ENCODE measurements at places on chromosomes 2 and 18.

DNA sequence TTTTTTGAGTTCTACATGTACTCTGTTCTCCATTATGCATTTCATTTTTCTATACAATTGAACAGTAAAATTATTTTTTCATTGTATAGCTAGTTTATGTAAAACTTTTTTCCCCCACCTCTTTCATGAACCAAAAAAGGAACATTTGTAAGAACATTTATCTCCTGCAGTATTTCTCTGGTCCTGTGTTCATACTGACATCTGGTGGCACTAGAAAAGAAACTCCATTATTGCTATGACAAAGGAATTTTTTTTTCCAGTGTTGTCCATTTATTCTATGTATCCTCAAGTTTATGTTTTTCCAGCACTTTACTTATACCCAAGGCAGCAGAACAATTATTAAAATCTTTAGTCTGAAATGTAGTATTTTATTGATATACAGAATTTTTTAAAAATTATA, 27.4 kb upstream of the CHAC2 start:
- DNase-seq, result no peak

DNA sequence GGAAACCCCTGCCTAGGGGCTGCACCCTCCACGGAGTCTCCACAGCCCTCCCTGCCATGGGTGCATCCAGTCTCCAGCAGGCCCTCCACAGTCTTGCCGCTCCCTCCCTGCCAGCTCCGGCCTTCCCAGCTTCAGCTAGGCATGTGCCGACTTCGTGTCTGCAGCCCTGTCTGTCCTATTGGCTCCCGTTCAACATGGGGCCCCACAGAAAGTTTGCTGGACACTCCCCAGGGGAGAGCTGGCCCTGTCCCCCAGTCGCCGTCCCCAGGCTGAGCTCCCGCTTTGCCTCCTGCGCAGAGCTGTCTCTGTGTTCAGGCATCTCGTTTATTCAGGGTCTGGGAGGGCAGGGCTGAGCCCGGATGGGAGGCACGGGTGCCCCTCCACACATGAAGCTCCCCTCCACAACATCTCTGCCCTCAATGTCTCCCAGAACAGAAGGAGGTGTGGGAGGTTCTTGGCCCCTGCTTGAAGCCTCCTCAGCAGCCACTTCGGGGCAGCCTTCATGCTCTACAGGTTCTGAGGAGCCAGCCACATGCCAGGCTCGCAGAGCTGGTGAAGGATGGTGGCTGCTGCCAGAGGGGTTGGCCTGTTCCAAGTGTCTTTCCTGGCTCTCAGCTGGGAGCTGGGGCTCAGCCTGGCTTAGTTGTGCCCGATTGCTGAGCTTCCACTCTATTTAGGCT, 120.1 kb upstream of the PXDN start:
- DNase-seq, result no peak

GRCh38 chr2:118481299-118481698, 366.1 kb downstream of the EN1 start:
- DNase-seq, result no peak

DNA sequence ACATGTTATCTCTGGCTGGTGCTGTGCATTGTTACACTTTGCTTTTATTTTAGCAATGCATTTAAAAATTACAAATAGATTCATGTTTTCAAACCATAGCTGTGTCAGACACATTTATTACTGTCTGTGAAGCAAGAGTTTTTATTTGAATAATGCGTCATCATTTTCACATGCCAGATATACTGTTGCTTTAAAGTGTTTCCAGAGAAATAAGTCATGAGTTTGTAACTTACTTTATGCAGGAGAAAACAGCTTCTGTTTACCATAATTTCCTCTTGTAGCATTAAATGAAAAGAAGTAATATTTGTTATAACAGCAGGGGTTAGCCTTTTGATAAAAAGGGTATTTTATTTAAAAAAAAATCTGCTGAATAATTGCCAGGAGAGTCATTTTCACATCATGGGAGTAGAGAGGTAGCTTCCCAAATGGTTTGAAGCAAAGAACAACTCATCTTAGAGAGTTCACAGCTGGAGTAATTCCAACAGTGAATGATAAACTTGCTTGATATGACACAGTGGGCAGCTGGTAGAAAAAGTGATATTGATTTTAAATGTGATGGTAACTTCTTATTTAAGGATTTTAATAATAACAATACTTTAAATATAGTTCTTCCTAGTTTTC, 1274.5 kb upstream of the CRIM1 start:
- DNase-seq, result no peak

GRCh38 chr2:17476830-17477229, 41.4 kb downstream of the RAD51AP2 start:
- no peak for DNase-seq

GRCh38 chr18:50401295-50401694, 26.4 kb downstream of the SKA1 start:
- no peak for DNase-seq

- no peak for DNase-seq
Measured at GRCh38 chr2:71792926-71793761, 339.8 kb downstream of the DYSF start.

GRCh38 chr2:220127311-220127710, 499.9 kb downstream of the SLC4A3 start:
- no peak for DNase-seq

- DNase-seq, result no peak
Measured at GRCh38 chr2:69604026-69604678, 39.4 kb downstream of the AAK1 start.

GRCh38 chr18:10405014-10405493, 49.4 kb upstream of the APCDD1 start:
- no peak for DNase-seq

DNA sequence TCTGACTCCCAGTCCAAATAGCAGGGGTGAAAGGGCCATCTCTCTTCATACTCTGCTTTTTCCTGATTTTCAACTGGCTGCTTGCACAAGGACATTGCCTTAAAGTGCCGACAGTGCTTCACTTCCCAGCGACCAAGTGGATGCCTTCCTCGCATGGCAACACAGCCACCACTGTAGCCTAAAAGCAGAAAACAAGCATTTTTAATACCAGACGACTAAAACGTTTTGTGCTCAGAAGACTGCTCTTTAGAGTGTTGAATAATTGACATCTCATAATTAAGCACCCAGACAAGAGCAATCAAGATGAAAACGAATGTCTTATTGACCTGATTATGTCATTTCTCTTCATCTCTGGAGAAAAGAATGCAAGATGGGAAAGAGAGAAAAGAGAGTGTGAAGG, 75.2 kb downstream of the PLA2R1 start:
- DNase-seq, result no peak

- DNase-seq, result no peak
Measured at GRCh38 chr2:26325851-26326250, 20.1 kb upstream of the SELENOI start.

GRCh38 chr2:25160376-25160775, 8.0 kb downstream of the POMC start:
- no peak for DNase-seq

GRCh38 chr2:3099860-3100234, 277.8 kb downstream of the EIPR1 start:
- no peak for DNase-seq

GRCh38 chr2:68766376-68766845, 31.8 kb downstream of the ARHGAP25 start:
- DNase-seq, result peak; percentile 75

DNA sequence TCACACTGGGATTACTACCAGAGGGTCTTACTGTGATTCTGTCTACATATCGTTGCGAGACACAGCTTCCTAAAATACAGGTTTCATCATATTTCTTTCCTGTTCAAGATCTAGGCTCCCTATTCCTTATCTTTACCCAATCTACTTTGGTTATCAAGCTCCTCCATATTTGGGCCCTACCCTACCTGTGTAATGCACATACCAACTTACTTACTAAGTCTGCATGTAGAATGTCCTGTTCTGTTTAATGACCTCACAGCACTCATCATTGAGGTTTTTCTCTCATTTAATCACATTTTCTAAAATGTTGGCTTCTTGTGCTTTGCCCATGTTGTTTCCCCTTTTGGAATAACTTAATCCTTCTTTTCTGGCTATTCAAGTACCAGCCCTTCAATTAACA, 551.1 kb downstream of the ZEB2 start:
- no peak for DNase-seq

DNA sequence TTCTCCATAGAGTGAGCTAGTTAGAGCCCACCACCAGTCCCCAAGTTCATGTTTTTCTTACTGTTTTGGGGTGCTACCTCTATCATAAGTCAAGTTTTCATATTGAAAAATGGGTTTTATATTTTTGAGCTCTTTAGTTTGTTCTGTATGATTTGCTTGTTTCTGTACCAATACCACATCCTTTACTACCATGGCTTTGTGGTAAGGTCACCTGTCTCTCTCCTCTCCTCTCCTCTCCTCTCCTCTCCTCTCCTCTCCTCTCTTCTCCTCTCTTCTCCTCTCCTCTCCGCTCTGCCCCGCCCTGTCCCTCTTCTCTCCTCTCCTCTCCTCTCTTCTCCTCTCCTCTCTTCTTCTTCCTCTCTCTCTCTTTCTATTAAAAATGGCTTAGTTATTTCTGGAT, 22.1 kb upstream of the LBH start:
- no peak for DNase-seq

DNA sequence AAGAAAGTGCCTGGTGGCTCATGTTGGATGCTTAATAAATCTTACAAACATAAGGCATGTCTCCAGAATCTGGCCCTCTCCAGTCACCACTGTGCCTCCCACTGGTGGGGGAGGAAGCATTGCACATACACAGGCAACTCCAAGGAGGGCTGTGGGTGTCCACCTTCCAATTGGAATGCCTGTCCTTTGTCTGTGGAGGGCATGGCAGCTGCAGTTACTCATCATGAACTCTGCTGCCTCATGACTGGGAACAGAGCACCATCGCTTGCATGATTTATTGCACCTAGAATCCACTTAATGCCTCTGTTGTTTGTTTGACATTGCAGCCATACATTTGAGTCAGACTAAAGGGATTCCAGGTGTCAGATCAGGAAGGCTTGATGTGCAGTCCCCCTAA, 278.9 kb downstream of the PRKCE start:
- DNase-seq, result no peak

DNA sequence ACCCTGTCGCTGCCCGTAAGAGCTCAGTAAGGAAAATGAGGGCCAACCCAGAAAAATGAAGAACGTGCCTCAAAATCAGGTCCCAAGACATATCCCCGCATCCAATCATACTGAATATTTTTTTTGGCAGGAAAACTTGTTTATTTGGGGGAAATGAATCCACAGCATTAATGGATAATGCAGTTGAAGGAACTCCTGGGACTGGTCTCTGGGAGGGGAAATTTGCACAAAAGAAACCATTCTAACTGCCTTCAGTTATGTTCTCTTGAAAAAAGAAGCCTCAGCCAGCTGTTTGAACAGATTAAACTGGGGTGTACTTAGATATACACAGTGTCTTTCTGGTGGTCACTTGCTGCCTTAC, 61.3 kb downstream of the SPRED2 start:
- DNase-seq, result no peak

DNA sequence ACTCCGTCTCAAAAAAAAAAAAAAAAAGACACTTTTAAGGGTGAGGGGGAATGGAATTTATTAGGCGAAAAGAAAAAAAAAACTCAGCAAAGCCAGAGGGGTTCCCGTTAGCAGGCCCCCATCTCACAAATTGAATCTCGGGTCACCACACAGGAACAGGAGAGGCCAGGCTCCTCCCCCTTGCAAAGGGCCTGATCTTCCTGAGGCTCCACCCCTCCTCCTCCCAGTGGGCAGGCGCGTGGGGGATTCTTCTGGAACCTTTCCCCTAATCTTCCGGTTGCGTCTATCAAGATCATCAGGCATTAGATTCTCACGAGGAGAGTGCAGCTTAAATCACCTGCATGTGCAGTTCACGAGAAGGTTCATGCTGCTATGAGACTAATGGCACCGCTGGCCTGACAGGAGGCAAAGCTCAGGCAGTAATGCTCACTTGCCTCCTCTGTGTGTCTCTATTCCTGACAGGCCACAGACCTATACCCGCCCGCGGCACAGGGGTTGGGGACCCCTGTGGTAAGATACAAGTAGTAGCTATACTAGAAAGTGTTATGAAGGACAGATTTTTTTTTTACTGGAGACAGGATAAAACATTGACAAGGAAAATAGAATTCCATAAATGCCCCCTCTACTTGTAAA, 45.8 kb downstream of the TAF4B start:
- DNase-seq, result no peak

DNA sequence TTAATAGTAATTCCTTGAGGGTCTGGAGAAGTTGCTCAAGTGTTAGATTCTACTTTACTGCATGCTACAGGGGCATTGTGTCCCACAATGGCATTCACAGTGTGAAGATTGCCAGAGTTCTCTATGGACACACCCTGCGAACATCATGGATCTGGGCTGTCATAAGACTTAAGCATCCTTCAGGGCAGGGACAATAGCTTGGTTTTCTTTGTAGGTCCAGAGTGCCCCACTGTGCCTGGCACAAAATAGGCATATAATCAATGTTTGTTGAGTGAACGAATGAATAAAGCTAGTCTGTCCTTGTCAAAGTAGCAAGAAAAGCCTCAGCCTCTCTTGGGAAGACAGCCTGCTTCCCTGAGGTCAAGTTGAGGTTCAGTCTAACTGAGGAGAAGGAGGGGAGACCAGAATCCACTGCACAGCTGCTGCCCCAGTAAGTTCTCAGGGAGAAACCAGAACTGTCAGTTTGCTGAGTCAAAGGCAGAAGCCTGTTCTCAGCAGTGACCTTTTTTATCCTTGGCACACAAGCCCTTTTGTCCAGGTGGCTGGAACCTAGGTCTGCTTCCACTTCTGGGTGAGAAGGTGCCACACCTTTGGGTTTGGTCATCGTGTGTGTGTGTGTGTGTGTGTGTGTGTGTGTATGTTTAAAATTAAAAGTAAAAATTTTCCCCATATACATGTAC, 15.0 kb downstream of the INPP4A start:
- no peak for DNase-seq

GRCh38 chr2:232502511-232502910, 14.9 kb upstream of the ECEL1 start:
- no peak for DNase-seq

DNA sequence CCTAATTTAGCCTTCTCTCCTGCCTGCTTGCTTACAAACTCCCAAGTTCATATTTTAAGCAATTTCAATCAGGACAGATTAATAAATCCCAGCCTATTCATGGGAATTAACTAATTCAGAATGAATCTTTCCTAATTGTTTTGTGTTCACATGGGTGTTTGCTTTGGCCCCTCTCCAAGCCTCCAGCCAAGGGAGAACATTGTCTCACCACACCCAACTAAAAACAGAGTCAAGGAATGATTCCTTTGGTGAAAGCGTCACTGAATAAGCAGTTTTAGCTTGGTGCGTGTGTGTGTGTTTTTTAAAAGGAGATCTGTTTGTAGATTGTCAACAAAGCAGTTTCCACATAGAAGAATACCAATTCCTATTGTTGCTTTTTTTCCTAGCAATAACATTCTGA, 43.0 kb upstream of the DSG1 start:
- no peak for DNase-seq

All from central memory CD8-positive, alpha-beta T cell (primary cell).